Activated CD4-positive, alpha-beta T cell treated with anti-CD3 and anti-CD28 coated beads, Interleukin-2, amount 10 ng/mL, durations not matched to agents 7 days and 5 days (primary cell): ENCODE measurements at places on chromosomes 6 and 20. TPM values are rescaled to one million over a fixed set of nuclear protein-coding genes. Genes with fewer than 3 reads are reported as not detected.

DNA sequence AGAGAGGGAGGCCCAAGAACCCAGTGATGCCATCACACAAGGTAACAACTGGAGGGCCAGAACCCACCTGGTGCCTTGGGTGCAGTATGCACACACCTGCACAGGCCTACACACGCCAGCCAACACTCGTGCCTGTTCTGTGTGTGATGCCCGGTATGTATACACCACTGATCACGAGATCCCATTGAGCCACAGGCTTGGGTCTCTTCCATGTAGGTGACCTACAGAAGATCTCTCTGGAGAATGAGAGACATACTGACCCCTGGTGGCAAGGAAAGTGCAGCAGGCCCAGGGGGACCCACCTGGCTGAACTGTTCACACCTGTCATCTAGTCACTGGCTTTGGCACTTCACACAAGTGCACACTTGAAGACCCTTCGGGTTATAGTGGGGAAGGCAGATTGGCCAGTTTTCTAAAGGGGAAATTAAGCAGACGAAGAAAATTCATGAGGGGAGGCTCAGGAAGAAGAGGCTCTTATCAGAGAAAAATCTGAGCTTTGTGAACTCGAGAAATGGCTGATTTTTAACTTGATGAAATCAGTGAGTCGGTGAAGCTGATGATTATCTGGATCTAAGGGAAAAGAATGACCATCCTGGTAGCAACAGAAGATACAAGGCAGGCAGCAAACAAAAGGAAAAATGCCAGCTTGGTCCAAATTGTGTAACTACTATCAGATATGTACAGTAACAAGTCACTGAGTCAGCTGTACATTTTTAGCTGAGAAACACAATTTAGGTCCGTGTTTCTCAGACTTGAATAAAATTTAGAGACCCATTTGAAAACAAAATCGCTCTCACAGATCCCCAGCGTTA lies 69.1 kb upstream of the PBOV1 start:
- DNase-seq, result peak; percentile 42

- no peak for DNase-seq
Measured at GRCh38 chr6:22149096-22149495, 147.7 kb downstream of the PRL start.

DNA sequence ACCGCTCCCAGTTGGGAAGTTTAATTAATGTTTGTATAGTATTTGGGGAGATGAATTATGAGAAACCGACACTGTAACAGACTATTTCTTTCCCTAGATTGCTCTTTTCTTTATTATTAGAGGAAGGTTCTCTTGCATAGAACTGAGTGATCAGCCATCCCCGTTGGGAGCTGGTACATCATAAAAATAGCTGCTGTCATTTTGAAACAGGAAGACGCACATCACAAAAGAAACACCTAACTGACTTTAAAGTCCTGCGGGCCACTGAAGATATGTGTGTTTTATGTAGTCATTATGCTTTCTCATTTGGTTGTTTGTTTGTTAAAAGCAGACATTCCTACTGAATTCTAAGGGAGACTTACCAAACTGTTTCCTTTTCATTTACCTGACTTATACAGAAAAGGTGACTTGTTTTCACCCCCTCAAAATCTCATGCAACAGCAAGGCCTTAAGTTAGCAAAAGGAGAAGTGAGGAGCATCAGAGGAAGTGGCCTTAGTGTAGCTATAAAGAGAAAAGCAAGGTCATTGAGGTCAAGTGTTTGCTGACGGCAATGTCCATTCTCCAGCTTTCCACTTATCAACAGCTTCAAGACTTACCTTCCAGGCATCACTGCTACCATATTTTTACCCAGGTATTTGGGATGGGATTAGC lies 91.0 kb downstream of the PKHD1 start:
- no peak for DNase-seq

GRCh38 chr20:49214571-49214970 lies 4.6 kb upstream of the DDX27 start:
- no peak for DNase-seq

Gene LY6G6C
- total RNA-seq, result not detected

Gene SAMD3
- 49.5 TPM for total RNA-seq

DNA sequence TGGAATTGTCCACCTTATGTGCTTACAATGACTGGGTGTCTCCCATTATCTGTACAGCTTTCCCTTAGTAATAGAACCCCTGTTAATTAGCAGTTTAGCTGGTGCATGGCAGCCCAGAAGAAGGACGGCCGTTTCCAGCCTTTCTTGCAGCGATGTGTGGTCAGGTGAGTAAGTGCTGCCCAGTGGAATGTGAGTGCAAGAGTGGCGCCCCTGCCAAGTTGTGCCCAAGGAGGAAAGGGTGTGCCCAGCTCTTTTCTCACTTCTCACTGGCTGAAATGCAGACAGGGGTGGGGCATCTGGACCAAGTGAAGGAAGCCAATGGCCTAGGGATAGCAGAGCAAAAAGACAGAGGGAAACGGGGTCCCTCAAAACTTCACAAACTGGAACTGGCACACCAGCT lies 296.8 kb downstream of the PREX1 start:
- no peak for DNase-seq

DNA sequence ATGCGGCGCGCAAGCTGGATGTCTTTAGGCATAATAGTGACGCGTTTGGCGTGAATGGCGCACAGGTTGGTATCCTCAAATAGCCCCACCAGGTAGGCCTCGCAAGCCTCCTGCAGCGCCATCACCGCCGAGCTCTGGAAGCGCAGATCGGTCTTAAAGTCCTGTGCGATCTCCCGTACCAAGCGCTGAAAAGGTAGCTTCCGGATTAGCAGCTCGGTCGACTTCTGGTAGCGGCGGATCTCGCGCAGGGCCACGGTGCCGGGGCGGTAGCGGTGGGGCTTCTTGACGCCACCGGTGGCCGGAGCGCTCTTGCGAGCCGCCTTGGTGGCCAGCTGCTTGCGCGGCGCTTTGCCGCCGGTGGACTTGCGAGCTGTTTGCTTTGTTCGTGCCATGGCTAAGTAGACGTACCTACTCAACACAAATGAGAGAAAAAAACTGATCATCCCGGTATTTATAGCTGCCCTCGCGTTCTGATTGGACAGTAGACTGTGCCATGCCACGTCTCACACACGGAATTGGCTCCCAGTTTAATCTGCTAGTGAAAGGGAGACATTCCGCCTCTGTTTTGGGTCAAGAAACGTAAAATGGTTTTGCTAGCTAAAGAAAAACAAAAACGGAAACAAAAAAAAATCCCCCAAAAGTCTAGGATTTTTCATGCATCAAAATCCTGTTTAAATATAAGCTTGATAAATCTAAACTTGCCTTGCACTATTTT lies 40.1 kb downstream of the OR2B2 start:
- DNase-seq, result peak; percentile 94

Gene DEFB116
- total RNA-seq, result not detected

Gene PDE7B
- total RNA-seq, result 0.57 TPM

DNA sequence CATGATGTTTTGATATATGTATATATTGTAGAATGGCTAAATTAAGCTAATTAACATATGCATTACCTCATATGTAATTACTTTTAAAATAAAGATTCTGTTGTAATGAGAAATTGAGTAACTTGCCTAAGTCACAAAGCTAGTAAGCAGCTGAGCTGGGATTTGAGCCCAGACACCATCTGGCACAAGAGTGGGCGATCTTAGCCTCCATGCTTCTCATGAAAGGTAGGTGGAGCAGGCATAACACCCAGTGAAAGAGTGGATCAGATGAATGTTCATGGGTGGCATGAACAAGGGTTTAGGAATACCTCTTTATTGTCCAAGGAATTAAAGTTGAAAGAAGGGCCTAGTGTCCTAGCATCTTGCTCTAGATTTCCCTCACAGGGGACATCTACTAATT lies 365.4 kb downstream of the TFAP2B start:
- DNase-seq, result no peak

Gene TRAPPC3L
- not detected for total RNA-seq
